ENCODE measurements at places on chromosomes 3 and 15.

DNA sequence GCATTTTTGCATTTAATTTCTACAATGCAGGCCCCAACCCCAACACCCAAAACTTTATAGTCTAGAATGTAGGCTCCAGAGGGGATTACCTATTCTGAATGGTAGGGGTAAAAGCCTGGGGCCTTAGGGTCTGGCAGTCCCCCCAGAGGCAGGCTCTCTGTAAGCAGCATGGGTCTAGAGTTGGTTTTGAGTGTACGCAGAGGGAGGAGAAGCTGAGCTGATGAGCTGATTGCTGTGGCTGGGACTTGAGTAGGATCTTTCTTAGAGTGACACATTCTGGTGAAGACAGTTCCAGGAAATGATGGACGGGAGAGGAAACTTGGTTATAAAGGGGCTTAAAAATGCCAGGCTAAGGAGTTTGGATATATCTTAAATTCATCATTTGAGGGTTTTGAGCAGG lies 2.1 kb downstream of the LPP start:
- no peak for DNase-seq

DNA sequence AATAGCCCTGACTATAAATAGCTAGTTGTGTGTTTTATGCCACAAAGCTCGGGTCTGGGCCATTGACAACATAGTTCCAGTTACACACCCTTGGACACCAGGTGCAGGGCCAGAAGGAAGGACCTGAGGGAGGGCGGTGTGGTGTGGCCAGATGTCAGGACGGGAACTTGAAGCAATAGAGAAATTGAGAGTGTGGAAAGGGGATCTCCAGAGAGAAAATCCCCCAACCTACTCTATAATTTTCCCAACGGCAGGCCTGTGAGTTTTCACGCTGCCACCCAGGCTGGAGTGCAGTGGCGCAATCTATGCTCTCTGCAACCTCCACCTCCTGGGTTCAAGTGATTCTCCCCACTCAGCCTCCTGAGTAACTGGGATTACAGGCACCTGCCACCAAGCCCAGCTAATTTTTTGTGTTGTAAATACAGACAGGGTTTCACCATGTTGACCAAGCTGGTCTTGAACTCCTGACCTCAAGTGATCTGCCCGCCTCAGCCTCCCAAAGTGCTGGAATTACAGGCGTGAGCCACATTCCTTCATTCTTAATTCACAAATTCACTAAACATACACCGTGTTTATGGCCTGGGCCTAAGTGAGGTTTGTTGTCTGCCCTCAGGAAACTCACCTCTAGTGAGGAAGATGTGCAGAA lies 70.8 kb upstream of the KLF13 start:
- no peak for DNase-seq

DNA sequence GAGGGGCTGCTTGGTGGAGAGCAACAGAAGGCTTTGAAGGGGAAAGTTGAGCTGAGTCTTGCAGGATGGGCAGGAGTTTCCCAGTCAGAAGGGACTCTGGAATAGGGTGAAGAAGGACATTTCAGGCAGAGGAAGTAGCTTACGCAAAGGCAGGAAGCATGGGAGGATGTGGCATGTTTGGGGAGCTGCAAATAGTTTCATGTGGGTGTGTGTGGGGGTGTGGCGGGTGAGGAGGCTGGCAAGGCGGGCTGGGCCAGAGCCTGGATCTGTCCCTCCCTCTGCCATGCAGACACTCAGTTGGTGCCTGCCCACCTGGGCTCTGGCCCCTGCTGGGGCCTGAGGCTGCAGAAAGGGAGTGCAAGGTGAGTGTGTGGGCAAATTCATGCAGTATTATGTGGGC lies 10.4 kb downstream of the TEX264 start:
- no peak for DNase-seq

GRCh38 chr3:120156699-120157098 lies 62.5 kb upstream of the GSK3B start:
- no peak for DNase-seq

DNA sequence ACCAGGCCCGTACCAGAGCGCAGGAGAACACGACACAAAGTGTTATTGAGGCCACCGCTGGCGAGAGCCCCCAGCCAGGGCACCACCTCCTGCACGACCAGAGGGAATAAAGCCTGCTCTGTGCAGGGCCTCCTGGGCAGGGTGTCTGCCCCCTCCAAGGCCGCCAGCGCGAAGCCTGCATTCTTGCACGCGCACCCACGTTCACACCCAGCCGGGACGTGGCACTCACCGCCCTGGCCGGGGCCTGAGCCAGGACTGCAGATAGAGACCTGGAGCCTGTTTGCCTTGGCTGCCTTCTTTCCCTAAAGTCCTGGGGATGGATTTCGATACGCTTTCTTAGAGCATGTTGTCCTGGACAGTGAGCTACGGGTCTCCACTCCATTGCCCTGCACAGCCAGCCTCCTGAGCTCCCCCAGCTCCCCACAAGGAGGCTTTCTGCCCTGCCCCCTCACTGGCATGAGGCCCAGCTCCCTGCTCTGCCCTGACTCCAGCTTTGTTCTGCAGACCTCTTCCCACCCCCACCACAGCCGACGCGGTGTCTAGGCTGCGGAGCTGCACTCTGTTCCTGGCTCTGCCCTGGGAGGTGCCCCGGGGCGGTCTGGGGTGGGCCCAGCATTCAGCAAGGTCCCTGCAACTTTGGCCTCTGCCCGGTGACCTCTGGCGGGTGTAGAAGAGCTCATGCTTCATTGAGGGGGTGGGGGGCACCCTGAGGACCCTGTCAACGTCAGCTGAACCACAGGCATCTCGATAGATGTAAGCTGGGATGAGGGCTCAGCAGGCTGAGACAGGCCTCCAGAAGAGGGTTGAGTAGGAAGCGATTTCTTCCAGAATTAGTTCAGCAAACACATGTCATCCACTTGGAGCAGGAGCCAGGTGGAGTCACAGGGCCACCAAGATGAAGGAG lies 145.0 kb downstream of the LRRK1 start:
- DNase-seq, result no peak

DNA sequence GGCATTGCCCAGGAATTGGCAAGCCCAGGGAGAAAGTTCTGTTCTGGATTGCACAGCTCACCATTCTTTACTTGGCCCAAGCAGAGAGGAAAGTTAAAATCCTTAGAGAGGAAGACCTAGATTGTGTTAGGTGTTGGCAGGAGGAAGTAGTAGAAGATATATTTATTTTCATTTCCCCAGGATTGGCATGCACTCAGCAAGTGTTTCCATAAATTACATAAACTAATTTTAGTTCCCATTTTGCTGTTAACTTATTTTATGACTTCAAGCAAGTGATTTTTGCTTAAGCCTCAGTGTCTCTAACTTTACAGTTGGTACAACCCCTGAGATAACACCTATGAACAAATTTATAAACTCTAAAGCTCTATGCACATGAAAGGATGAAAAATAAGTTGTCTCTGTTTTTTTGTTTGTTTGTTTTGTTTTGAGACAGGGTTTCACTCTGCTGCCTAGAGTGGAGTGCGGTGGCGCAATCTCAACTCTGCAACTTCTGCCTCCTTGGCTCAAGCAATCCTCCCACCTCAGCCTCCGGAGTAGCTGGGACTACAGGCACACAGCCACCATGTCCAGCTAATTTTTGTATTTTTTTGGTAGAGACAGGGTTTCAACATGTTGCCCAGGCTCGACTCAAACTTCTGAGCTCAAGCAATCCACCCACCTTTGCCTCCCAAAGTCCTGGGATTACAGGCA lies 31.2 kb upstream of the TOP2B start:
- no peak for DNase-seq

DNA sequence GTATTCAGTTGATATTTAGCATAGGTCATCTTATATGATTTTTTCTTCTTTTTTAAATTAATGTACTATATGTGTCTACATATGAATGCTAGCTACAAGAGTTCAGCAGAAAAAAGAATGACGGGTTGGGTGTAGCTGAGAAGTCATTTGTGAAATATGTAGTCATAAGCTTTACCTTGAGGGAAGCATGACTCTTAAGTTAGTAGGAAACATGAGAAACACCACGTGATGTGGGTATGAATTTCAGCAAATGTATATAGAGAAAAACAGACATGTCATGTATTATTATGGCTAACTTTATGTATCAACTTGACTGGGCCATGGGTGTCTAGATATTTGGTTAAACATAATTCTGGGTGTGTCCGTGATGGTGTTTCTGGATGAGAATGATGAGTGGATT lies 125.0 kb downstream of the RAP2B start:
- no peak for DNase-seq

DNA sequence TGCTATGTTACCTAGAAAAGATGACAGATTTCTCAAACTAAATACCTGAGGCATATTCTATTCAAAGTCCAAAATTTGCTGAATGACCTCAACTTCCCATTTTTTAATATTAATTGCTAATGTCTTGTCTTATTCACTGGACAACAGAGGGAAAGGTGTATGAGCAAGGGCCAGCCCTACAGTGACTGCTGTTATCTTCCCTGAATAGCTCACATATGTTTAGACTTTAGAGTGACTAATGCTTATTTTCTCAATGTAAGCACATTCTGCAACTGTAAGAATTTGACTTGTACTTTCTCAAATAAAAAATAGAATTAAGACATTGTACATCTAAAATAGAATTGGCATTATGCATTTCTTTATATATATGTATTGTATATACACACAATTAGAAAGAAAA lies 26.5 kb upstream of the AADACL2 start:
- DNase-seq, result no peak

DNA sequence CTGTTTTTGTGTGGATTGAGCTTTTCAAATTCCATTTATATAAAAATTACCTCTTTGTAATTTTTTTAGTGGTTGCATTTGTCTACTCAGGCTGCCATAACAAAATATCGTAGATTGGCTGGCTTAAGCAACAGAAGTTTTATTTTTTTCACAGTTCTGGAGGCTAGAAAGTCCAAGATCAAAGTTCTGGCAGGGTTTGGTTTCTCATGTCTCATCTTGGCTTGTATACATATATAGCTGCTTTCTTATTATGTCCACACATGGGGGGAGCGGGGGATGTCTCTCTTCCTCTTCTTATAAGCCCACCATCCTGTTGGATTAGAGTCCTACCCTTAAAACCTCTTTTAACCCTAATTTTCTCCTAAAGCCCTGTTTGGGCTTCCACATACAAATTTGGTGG lies 28.5 kb downstream of the MGA start:
- no peak for DNase-seq

DNA sequence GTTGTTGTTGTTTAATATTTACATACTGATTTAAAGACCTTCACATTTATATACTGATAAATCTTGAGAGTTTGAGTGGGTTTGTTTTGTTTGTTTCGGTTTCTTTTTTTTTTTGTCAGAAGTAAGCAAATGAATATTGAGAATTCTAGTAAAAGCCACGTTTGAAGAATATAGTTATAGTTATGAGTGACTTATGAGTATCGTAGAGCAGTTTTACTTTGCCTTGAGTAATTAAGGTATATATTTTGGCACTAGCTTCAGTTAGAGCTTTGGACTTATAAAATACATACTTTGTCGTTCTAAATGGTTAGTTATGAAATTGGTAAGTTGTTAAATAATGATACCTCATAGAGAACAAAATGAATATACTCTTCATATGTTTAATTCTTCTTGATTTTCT lies 27.8 kb downstream of the ATP1B3 start:
- DNase-seq, result no peak

DNA sequence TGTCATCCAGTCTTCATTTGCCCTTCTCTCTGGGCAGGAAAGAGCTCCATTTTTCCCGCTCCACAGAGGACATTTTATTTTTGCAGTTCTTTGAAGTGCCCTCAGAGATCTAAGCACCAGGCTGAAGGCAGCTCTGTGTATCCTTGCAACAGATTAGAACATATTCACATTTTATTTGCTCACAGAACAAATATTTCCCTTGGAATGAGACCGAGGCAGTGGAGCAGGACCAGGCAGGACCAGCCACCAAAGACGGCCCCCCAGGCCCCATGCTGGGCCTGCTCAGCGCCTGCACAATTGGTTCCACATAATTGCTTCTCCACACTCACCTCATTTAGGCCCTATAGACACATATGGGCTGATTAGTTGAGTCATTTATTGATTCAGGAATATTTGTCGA lies 15.7 kb upstream of the ETV5 start:
- no peak for DNase-seq

DNA sequence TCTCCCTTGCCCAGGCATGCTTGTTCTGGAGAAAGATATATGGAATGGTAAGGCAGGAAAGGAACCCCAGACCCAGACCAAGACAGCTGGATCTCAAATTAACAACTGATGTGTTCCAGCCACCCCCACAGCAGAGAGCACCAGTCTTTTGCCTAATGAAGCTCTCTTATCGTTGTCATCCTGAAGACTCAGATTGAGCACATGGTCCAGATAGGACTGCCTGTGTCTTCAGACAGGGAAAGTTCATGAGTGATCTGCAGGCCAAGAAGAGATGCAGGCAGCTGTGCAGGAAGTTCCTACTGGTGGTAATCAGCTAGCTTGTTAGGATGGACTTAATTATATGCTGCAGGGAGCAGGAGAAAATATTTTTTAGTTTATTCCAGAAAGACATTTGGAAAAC lies 53.3 kb downstream of the PPP2R3A start:
- no peak for DNase-seq

DNA sequence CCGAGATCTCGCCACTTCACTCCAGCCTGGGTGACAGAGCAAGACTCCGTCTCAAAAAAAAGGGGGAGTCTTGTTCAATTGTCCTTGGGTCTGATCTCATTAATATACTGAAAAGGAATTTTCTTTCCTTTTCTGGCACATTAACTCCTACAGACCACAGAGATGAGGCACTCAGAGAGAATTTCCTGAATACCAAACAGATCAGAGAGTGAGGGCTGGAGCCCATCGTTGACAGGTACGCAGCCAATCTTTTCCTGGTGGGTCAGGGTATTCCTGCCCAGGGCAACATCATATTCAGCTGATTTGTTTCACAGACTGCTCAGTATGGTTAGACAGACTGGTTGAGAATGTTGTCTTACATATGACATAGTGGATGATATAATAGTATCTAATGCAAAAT lies 82.8 kb upstream of the TNFSF10 start:
- DNase-seq, result no peak

DNA sequence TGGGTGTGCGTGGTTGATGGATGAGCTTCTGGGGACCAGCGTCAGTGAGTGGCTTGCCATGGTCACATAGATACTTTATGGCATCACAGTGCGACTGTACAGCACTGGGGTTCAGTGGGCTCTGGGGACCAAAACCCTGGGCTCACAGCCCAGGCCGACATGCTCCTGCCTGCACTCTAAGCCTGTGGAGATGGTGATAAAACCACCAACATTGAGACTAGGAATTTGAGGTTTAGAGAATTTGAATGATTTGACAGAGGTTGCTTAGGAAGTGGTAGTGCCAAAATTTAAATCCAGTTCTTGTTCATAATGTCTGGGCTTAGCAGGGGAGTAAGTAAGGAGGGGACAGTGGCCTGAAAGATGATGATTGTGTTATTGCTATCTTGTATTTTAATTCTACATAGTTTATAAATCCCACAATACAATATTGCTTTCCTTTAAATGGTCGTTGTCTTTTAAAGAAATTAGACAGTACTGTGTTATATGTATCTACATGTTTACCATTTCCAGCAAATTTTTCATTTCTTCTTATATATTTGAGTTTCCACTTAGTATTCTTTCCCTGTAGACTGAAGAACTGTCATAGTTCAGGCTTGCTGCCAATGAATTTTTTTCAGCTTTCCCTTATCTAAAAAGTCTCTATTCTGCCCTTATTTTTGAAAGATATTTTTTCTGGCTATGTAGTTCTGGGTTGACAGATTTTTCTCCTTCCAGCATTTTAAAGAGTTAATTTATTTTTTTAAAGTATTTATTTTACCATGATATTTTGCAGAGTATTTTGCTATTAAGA lies 235.4 kb upstream of the RGMA start:
- no peak for DNase-seq

GRCh38 chr3:3071136-3071535 lies 39.0 kb downstream of the IL5RA start:
- no peak for DNase-seq

All from stromal cell of bone marrow (primary cell).